ENCODE measurements at places on chromosomes 13 and 19. TPM values are rescaled to one million over a fixed set of nuclear protein-coding genes. Genes with fewer than 3 reads are reported as not detected.
A peak's percentile ranks its signal among the peaks of the same experiment; 100 is the strongest.

GRCh38 chr13:114068656-114069318, 63.6 kb downstream of the RASA3 start:
- peak; percentile 48 for DNase-seq

GRCh38 chr19:366205-366783, 21.7 kb upstream of the MIER2 start:
- DNase-seq = peak; percentile 38

Gene EEF1AKMT1
- 12.7 TPM for total RNA-seq

Gene KLK6
- not detected for total RNA-seq

Gene SLC6A16
- total RNA-seq = 3.5 TPM

GRCh38 chr19:46069806-46070341, 29.1 kb upstream of the IGFL4 start:
- DNase-seq = no peak

- no peak for DNase-seq
These were observed 197.2 kb downstream of the RAP2A start for GRCh38 chr13:97631158-97631557.

DNA sequence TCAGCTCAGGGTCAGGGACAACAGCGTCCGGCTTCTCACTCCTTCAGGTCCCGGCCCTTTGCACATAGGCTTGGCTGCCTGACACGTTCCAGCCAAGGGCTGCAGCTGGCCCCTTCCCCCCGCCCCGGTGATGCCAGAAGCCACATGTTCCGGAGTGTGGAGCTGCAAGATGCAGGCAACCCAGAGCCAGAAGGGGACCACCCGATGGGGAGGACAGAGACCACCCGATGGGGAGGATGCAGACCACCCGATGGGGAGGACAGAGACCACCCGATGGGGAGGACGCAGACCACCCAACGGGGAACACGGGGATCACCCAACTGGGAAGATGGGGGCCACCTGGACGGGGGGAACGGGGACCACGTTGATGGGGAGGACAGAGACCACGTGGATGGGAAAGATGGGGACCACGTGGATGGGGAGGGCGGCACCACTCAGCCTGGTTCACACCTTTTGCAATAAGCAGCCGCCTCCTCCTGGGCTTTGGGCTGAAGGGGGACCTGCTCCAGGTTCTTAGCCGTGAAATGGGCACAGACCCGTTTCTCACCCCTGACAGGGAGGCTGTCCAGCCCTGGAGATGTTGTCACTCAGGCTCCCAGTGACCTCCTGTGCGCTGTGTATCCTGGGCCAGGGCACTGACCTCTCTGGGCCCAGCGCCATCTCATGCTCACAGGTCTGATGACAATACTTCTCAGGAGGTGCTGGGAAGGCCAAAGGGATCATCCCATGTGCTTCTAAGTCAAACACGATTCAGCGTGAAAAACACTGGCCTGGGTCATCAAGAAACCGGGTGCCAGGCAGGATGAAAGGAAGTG, 34.5 kb downstream of the C13orf46 start:
- no peak for DNase-seq

Gene ZNF729
- not detected for total RNA-seq

Gene ZNF677
- total RNA-seq = 21.5 TPM

- no peak for DNase-seq
These were observed 73.9 kb downstream of the TEX29 start for GRCh38 chr13:111394211-111394922.

GRCh38 chr13:25541434-25542123, 169.8 kb downstream of the ATP8A2 start:
- DNase-seq = no peak

GRCh38 chr19:7098096-7098495, 28.6 kb downstream of the ZNF557 start:
- no peak for DNase-seq

DNA sequence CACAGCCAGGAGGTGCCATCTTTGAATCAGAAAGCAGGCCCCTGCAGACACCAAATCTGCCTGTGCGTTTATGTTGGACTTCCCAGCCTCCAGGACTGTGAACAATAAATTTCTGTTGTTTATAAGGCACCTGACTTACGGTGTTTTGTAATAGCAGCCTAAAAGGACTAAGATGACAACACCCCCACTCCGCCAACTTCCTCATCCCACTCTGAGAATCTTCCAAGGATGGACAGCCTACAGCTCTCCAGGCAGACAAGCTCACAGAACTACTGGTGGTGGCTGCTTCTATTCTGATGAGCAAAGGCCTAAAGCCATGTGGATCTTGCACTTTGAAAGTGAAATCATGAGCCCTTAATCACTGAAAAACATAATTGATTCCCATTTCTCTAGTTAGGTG, 449.2 kb downstream of the TSHZ3 start:
- no peak for DNase-seq

GRCh38 chr13:43232144-43232872, 208.9 kb downstream of the DNAJC15 start:
- no peak for DNase-seq

Gene IGLON5
- not detected for total RNA-seq

- no peak for DNase-seq
These were observed 93.5 kb downstream of the INSR start for GRCh38 chr19:7200736-7201135.

Gene FBXO17
- 44.9 TPM for total RNA-seq

Gene CKM
- total RNA-seq = not detected

- no peak for DNase-seq
These were observed 40.8 kb upstream of the RFXAP start for GRCh38 chr13:36778083-36778671.

GRCh38 chr19:608155-609003, 18.7 kb downstream of the HCN2 start:
- no peak for DNase-seq

Gene FOXO1
- total RNA-seq = 17.7 TPM

GRCh38 chr13:114144606-114145244, 12.3 kb upstream of the RASA3 start:
- DNase-seq = peak; percentile 51

DNA sequence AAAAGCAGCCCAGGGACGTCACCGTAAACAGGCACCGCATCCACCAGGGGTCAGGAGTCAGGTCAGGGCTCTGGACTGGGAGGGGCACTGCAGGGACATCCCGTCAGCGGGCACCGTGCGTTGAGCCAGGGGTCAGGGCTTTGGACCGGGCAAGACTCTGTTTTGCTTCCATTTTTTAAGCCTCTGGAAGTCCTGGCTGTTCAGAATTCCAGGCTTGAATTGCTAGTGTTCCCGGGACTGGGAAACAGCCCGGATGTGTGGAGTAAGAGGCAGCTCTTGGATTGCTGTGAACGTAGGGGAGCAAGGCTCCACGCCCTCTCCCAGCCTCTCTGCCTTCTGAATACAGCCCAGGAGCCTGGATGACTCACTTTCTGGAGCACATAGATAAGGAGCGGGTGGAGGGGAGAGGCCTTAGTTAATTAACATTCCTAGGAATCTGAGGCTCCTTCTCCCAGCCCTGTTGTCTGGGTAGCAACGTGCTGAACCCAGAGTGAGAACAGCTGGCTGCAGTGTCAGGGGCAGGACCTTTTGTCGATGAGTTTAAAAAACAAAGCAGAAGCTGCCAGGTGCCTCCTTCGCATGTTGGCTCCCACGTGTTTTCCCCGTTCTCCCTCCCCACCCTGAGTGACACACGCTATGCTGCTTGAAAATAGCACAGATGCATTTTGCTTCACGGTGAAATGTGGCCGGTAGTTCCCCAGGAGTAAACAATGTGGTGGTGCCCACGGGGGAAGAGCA, 21.9 kb downstream of the ATP11A start:
- no peak for DNase-seq

DNA sequence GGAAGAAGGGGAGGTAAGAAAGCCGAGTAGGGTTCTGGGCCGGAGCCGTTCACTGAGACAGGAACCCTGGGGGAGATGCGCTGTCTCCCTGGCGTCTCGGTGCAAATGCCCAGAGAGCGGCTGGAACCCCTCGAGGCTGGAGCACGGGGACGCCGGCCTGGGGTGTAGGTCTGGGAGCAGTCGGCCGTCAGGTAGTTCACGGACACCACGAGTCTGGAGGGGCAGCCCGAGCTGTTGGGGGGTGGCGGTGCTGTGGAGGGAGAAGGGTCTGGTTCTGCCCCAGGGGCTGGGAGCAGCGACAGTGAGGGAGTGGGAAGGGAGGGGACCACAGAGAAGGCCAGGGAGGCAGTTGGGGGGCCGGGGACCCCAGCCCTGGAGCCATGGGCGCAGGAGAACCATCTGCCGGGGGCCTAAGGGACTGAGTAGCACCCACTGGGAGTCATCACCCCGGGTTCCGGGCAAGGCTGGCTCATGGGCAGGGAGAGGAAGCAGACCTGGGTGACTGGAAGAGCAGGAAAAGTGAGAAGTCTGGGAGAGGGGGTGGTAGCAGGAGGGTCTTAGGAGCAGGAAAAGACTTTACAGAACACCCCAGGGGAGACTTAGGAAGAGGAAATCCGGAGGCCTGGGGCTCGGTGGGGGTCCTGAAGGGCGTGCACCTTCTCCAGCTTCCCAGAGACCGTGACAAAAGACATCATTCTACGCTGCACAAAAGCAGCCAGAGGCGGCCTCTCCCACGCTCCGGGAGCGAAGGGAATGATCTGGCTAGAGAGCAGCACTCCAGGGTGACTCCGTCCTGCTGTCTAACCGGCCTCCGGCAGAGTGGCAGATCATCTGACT, 173.1 kb upstream of the SOX1 start:
- no peak for DNase-seq

DNA sequence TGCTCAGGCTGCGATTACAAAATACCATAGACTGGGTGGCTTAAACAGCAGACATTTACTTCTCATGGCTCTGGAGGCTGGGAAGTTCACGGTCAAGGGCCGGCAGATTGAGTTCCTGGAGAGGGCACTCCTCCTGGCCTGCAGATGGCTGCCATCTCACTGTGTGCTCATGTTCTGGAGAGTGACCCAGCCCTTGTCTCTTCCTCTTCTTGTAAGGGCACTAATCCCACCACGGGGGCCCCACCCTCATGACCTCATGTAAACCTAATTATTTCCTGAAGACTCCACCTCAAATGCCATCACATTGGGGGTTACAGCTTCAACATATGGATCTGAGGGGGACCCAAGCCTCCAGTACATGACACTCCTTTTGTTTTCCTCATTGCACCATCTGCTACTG, 56.0 kb upstream of the CLDN10 start:
- no peak for DNase-seq

Gene ZNF563
- total RNA-seq = 1.2 TPM

Gene KLK3
- not detected for total RNA-seq

Gene LILRB3
- not detected for total RNA-seq

Gene CEACAM4
- total RNA-seq = not detected
